ENCODE measurements at places on chromosomes 7 and 10. TPM values are rescaled to one million over a fixed set of nuclear protein-coding genes. Genes with fewer than 3 reads are reported as not detected.
A peak's percentile ranks its signal among the peaks of the same experiment; 100 is the strongest.

DNA sequence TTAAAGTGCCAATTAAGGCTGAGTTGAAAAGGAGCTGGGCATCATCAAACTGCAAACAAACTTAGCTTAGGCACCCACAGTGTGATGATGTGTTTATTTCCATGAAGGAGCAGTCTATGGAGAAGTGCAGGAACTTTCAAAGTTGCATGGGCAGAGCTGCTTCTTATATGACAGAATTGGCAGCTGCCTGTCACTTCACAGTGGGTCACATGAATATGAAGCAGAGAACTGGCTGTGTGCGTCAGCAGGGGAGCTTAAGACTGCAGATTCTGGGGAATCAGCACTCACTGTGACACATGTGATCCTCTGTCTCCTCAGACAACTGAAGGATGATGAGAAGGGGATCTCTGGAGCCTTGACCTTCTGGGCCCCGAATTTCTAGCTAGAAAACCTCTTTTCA lies 36.6 kb downstream of the RBM28 start:
- no peak for DNase-seq

GRCh38 chr10:79560160-79560709 lies at the start of gene SFTPA2:
Gene SFTPA2, minus strand, starts transcription at chr10:79560407. Its CDS starts 924 bp downstream, at chr10:79559483.
- DNase-seq: no peak

DNA sequence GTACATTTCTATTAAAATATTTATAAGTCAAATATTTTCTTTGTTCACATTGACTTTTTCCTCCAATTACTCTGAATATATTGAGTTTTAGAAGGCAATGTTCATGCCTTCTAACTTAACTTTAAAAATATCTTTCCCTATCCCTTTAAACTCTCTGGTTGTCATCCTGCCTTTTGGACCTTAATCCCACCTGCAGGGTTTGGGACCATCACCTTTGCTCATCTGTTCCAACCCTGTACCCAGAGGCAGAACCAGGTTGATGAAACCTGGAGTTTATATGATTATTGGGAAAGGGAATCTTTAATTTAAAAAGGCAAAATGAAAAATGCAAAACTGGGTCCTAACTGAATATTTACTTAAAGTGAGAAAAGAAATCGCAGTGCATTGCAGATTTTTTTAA lies 24.8 kb downstream of the NEUROD6 start:
- no peak for DNase-seq

- DNase-seq: peak; percentile 74
Measured at GRCh38 chr10:11036424-11037011, 18.8 kb downstream of the CELF2 start.

- no peak for DNase-seq
Measured at GRCh38 chr7:126213876-126214275, 1038.9 kb downstream of the GRM8 start.

GRCh38 chr10:96831867-96832720 lies at the start of gene LCOR:
Gene LCOR, plus strand, starts transcription at chr10:96832298. Its CDS starts 116,760 bp downstream, at chr10:96949058.
- DNase-seq: peak; percentile 89

ZNF365 gene
- 0.18 TPM for total RNA-seq

All from sciatic nerve (tissue), 2 donors.